H9 (cell line): ENCODE measurements at places on chromosomes 6 and 20. TPM values are rescaled to one million over a fixed set of nuclear protein-coding genes. Genes with fewer than 3 reads are reported as not detected.
A peak's percentile ranks its signal among the peaks of the same experiment; 100 is the strongest.

DNA sequence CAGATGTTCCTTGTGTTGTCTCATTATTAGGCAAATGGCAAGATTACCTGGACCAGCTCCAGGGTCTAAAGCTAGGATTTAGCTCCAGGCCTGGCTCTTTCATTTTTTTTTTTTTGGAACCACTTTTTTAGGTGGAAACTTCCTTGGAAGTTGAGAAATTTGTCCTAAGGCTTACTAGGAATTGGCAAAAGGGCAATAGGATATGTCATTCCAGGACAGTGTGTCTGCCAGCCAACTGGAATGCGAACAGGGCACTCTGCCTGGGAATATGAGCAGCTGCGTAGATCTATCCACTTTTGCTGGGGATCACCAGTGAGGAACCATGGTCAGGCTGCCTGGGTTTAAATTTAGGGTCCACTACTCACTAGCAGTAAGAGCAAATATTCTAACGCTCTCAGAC, 304.0 kb downstream of the TSHZ2 start:
- DNase-seq = no peak
- no peaks in the 10 kb centered on the region for H3K36me3 ChIP-seq
- H3K4me3 ChIP-seq = no peak overlapping the region
- H3K27me3 ChIP-seq = no peaks in the 10 kb centered on the region

- H3K4me3 ChIP-seq = no peak overlapping the region
- no peaks in the 10 kb centered on the region for H3K36me3 ChIP-seq
- H3K27ac ChIP-seq = no peak overlapping the region
- DNase-seq = no peak
Measured at GRCh38 chr20:46485431-46485830, 27.9 kb downstream of the ZNF334 start.

DNA sequence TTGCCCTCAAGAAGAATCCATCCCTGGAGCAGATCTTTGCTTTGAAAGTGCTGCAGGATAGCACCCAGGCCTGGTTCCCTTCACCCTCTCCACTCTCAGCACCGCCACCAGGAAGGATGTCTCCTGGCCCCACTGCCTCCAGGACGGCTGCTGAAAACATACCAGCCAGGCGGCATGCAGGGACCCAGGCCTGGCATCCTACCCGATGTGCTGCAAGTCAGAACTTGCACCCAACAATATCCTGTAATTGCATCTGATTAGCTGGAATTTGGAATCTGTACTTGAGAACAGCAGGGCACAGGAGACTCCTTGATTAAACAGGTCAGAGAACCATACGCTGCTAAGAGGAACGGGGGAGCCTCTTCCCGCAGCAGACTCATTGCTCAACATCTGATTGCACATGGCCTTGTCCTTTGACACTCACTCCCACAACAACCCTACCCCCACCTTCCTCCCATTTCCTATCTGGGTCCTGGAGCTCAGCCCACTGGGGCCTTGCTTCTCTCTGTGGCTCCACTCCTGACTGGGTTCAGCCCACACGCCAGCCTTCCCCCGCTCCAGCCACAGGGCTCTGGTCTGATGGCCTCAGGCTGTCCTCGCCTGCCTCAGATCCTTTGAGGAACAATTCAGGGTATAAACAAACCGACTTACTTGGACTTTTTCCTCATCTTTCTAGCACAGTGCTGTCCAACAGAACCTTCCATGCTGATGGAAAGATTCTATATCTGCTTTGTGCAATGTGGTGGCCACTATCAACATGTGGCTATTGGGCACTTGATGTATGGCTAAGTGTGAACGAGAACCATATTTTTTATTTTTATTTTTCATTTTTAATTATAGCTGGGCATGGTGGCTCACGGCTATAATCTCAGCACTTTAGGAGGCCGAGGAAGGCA, 78.0 kb downstream of the FGD2 start:
- H3K27me3 ChIP-seq = no peaks in the 10 kb centered on the region
- no peaks in the 10 kb centered on the region; the same call in 1 of the 2 replicates for H3K4me1 ChIP-seq
- DNase-seq = no peak
- H3K4me3 ChIP-seq = no peak overlapping the region
- H3K27ac ChIP-seq = no peak overlapping the region

- H3K27ac ChIP-seq = no peak overlapping the region
- peak overlapping the region; percentile 44 for H3K4me3 ChIP-seq
- no peaks in the 10 kb centered on the region for H3K27me3 ChIP-seq
- DNase-seq = peak; percentile 88
Measured at GRCh38 chr6:4647414-4648365, 128.5 kb upstream of the CDYL start.

GRCh38 chr6:58113960-58114359, 796.5 kb downstream of the PRIM2 start:
- no peak overlapping the region for H3K27ac ChIP-seq
- no peaks in the 10 kb centered on the region for H3K27me3 ChIP-seq
- no peak overlapping the region for H3K4me3 ChIP-seq
- no peaks in the 10 kb centered on the region for H3K4me1 ChIP-seq
- DNase-seq = no peak
- H3K36me3 ChIP-seq = no peaks in the 10 kb centered on the region

DNA sequence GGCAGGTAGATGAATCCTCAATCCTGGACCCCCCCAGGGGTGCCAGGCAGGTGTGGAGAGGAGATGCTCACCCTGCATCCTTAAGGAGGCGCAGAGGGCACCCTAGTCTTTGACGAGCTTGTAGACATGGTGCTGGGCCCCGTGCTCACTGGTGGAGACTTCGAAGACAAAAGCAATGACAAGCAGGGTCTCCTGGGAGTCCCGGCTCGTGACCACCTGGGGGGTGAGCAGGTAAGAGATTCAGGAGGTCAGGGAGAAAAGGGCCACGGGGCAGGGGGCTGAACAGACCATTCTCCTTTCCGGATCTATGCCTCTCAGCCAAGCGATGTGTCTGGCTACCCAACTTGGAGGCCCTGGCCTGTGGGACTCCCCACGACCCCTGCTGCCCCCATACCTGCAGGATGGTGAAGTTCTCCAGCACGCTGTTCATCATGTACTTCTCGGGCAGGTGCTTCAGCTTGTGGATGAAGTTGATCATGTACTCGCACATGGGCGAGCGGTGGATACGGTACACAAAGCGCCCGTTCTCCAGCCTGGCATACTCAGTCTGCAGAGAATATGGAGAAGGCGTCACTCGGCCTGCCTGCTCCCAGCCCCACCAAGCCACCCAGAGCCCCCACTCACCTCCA, 6.9 kb downstream of the RPL10A start:
- H3K4me1 ChIP-seq = 0 out of 2 replicates have a peak, but pooled peaks cover 3% of the 10 kb centered on the region
- no peak overlapping the region; the same call in 2 of the 3 replicates for H3K4me3 ChIP-seq
- H3K36me3 ChIP-seq = peaks cover 31% of the 10 kb centered on the region
- DNase-seq = no peak

DNA sequence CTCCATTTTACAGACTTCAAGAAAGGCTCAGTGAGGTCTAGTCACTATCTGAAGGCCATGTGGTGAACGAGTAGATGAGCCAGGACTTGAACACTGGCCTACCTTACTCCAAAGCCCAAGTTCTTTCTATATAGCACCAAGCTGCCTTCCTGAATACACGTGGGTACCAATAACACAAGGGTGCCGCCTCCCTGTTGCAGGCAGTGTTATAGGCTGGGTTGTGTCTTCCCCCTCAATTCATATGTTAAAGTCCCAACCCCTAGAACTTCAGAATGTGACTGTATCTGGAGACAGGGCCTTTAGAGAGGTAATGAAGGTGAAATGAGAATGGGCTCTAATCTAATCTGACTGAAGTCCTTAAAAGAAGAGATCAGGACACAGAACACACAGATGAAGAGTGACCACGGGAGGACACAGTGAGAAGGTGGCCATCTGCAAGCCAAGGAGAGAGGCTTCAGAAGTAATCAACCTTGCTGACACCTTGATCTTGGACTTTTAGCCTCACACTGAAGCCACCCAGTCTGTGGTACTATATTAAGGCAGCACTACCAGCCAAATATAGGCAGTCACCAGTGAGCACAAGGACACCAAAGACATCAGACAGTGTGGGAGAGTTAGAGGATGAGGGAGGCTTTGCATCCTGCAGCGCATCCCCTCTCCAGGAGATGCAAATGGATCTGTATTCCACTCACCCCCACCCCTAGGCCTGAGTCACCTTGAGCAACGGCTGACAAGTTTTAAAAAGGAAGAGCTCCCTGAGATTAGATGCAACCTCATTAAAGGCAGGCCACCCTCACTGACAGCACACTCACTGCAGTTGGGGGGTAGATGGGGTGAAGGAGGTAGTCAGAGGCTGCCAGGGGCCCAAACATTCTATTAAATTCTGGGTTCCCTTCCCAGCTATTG, 40.9 kb upstream of the LYRM2 start:
- H3K36me3 ChIP-seq = peaks cover 93% of the 10 kb centered on the region
- peak overlapping the region; percentile 4; the same call in 1 of the 3 replicates for H3K4me3 ChIP-seq
- DNase-seq = no peak
- H3K27me3 ChIP-seq = no peaks in the 10 kb centered on the region
- peaks cover 13% of the 10 kb centered on the region for H3K4me1 ChIP-seq

- no peak overlapping the region for H3K4me3 ChIP-seq
- no peak overlapping the region for H3K27ac ChIP-seq
- H3K4me1 ChIP-seq = no peaks in the 10 kb centered on the region
- no peak for DNase-seq
Measured at GRCh38 chr6:73742433-73742832, 46.4 kb downstream of the CD109 start.

DNA sequence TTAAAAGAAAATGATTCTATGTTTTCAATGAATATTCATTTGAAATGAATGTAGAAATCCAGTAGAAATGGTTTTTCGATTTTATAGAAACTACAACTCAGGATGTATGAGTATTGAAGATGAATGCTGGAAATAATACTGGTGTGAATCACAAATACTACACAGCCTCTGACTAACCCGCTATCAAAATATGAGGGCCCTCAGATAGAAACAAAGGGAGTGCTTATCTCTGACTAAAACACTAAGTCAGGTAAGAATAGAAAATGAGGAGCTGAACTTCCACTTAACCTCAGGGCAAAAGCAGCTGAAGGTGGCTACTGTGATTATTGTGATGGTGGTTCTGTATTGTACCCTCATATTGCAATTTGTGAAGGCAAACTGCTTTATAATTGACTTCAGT, 220.9 kb upstream of the RNF217 start:
- H3K27ac ChIP-seq = no peak overlapping the region
- no peaks in the 10 kb centered on the region for H3K36me3 ChIP-seq
- DNase-seq = no peak
- H3K27me3 ChIP-seq = no peaks in the 10 kb centered on the region
- no peak overlapping the region for H3K4me3 ChIP-seq
- H3K4me1 ChIP-seq = no peaks in the 10 kb centered on the region

GRCh38 chr6:3427687-3428085, 29.2 kb downstream of the SLC22A23 start:
- no peak overlapping the region for H3K27ac ChIP-seq
- H3K4me1 ChIP-seq = peaks cover 14% of the 10 kb centered on the region; the same call in 1 of the 2 replicates
- H3K27me3 ChIP-seq = no peaks in the 10 kb centered on the region
- no peak for DNase-seq

GRCh38 chr6:139144490-139145085, 9.7 kb downstream of the HECA start:
- H3K4me3 ChIP-seq = no peak overlapping the region
- H3K27ac ChIP-seq = no peak overlapping the region
- DNase-seq = no peak
- no peaks in the 10 kb centered on the region for H3K36me3 ChIP-seq

Gene SIRPG
- total RNA-seq = not detected in 2 replicates

Gene STX16
- 81.4 and 87.8 TPM in 2 replicates for total RNA-seq

Gene CLIC5
- 0.15 and 0.20 TPM in 2 replicates for total RNA-seq

Gene MYBL2
- 159 and 165 TPM in 2 replicates for total RNA-seq
